ENCODE measurements at places on chromosomes 5 and 9.

GRCh38 chr5:139120521-139120920 is 77.6 kb downstream of the SIL1 start:
- no peak for DNase-seq

DNA sequence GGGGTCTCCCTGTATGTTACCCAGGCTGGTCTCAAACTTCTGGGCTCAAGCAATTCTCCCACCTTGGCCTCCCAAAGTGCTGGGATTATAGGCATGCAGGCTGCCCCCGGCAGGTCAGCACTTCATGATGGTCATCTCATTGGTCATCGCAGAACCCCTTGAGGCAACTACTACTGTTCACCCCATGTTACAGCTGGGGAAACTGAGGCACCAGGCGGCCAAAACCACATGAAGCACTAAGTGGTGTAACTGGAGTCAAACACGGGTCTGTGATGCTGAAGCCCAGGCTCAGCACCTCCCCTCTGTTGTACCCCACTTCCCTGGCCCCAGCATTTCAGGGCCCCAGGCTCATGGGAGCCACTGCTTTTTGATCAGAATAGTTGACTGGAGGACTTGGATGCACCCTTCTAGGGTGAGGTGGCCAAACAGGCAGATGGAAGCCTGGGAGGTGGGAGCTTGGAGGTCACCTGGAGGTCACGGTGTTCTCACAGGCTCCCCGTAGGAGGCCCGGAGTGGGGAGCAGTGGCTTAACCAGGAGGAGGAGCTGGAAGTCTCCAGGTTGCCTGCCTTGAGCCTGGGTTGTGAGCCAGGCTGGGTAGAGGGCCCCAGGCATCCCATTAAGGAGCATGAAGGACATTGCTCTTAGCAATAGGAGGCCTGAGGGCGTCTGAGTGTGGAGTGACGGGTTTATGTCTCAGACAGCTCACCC is 57.3 kb upstream of the RPL26L1 start:
- DNase-seq = no peak

- DNase-seq = no peak
Observed at GRCh38 chr9:28051559-28052503, 478.6 kb upstream of the C9orf72 start.

DNA sequence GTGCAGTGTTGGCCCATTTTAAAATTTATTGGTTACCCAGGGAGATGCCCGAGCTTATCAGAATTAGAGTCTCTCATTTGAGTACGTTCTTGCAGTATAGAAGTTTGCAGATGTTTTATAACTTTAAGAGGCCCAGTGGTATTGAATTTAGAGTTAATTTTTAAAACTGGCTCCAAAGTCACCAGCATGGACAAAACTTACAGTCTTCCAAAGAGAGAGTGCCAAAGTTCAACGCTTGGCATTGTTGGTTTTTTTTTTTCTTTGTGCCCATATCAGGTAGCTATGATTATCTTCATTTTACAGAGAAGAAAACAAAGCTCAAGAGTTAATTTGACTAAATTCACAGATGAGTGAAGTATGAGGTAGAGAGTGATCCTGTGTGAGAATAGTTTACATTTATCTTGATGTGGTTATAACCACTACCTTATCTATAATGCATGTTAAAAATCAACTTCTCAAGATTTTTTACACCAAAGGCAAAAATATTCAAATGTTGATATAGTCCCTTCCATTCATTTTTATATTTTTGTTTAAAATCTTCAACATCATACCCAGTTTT is 273.7 kb upstream of the DMRT1 start:
- DNase-seq = no peak

- DNase-seq = no peak
Observed at GRCh38 chr9:13529321-13530104, 250.0 kb upstream of the MPDZ start.

- no peak for DNase-seq
Observed at GRCh38 chr5:148398698-148399121, 15.0 kb downstream of the FBXO38 start.

GRCh38 chr9:90834828-90835595 is 33.4 kb downstream of the SYK start:
- DNase-seq = no peak

DNA sequence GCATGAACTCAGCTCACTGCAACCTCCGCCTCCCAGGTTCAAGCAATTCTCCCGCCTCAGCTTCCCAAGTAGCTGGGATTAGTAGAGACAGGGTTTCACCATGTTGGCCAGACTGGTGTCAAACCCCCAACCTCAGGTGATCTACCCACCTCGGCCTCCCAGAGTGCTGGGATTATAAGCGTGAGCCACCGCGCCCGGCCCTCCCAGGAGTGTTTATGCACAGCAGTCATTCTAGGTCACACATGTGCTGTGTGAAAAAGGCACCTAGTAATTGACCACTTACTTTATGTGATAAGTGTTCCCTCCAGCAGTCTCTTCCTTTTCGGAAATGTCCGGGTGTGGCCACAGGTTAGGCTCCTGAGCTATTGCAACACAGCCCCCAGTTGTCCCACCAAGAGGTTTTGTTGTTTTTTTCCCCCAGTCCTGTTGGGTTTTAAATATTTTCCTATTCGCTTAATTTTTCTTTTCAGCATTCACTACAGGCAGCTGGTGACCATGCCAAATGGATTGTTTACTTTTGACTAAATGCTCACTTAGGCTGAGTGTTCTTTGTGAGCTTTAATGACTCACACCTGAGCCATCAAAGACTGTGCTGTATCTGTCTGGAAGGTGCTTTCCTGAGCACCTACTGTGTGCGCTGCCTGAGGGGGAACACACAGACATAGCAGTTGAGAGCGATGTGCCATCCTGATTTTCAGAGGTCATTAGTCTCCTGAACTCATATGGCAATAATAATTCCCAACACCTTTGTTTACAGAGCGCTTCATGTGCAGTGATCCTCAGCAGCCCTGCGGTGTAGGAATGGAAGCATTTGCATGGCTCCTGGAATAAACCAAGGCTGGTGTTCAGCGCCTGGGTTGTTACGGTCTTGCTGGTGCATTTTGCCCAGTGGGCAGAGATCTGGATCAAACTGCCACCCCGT is 94.3 kb downstream of the MVB12B start:
- no peak for DNase-seq

DNA sequence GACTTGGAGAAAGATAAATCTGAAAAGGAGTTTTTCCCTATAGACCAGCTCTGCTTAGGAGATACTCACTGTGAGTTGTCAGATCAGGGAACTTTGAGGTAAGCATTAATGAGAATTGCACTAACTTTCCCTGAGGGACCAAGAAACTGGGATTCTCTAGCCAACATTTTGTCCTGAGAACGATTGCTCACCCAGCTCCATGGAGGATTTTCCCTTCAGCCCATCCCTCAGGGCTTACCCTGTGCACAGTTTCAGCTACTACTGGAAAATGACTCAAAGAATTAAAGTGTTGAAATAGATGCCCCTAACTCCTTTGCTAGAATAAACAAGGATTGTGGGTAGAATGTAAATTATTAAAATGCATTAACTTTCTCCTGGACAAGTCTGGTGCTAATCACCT is 237.2 kb upstream of the IL12B start:
- no peak for DNase-seq

GRCh38 chr9:113631137-113631765 is 167.7 kb downstream of the RGS3 start:
- no peak for DNase-seq

DNA sequence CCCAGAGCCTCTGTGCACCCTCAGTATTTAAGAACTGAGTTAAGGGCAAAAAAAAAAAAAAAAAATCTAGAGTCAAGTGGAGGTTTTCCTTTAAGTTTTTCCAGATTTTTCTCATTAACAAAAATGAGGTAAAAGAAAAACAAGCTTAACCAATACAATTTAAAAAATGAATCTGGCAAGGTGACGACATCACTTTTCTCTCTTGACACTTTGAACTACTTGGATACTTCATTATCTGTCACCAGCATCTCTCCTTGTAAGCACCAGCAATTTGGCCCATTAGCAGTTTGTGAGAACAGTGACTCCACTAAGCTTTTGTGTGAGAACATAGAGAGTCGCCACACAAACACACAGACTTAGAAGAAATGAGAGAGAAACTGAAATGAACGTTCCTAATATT is 345.7 kb upstream of the SLC30A5 start:
- DNase-seq = no peak

DNA sequence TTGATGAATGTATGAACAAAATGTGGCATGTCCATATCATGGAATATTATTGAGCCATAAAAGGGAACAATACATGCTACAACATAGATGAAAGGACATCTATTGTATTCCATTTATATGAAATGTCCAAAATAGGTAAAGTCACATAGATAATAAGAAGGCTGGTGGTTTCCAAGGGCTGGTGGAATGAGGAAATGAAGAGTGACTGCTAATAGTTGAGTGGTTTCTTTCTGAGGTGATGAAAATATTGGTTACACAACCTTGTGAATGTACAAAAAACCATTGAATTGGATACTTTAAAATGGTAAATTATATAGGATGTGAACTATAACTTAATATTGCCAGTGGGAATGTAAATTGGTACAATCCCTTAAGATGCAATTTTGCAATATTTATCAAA is 5.2 kb downstream of the ARSB start:
- no peak for DNase-seq

DNA sequence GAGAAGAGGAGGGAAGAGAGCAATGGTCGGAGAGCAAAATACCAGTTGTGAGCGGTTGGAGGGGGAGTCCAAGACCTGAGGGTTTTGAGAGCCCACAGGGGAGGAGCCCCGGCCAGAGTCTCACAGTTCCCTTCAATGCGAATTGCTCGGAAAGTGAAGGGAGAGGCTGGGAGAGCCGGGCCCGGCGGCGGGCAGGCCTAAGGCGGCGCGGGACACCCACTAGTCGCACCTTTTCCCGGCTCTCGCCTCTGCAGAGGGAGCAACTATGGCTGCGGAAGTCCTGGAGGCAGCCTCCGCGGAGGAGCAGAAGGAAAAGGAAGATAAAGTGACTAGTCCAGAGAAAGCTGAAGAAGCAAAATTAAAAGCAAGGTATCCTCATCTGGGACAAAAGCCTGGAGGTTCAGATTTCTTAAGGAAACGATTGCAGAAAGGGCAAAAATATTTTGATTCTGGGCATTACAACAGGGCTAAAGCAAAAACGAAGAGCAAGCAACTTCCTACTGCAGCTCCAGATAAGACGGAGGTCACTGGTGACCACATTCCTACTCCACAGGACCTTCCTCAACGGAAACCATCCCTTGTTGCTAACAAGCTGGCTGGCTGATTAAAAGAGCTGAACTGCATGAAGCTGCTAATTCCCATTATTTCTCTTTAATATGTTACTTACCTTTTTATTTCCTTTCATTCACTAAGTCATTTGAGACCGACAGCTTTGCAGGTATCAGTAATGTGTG is 6.5 kb upstream of the BTNL3 start:
- no peak for DNase-seq

- no peak for DNase-seq
Observed at GRCh38 chr5:125422342-125422741, 675.9 kb upstream of the ZNF608 start.

DNA sequence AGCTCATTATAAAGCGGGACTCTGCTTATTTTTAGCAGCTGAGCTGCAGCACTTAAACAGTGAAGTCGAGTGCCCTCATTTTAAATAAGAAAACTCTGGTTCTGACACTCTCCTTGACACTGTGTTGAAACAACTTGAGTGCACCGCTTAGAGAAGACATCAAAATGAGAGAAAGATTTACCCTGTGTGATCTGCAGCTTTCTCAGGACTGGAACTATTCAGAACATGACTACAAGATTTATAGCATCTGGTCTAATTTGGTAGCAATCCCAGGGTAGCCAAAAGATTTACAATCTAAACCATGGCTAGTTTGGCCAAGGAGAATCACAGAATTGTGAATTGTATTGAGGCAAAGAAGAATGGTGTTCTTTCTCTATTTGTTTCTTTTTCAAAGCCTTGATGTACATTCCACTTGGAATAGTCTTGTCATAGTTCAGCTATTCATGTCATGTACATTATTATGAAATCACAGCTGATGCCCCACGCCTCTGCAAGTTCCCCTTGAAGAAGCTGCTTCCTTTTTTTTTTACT is 38.7 kb downstream of the PLEKHG4B start:
- DNase-seq = no peak

DNA sequence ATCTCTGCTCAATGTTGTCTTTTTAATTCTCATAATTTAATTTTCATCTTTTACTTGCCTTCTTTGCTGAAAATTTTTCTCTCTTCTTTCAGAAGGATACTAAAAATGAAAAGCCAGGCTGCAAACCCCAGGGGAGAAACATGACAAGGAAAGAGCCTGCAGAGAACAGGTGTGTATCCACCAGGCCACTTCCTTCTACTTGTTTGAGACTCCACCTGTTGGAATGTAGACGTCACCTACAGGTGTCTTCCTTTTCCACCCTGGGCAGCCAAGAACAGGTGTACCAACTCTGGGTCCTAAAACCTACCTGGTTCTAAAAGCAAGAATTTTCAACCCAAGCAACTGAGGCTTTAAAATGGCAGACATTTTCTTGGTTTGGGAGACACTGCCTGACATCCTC is 166.8 kb downstream of the ATP10B start:
- DNase-seq = no peak

DNA sequence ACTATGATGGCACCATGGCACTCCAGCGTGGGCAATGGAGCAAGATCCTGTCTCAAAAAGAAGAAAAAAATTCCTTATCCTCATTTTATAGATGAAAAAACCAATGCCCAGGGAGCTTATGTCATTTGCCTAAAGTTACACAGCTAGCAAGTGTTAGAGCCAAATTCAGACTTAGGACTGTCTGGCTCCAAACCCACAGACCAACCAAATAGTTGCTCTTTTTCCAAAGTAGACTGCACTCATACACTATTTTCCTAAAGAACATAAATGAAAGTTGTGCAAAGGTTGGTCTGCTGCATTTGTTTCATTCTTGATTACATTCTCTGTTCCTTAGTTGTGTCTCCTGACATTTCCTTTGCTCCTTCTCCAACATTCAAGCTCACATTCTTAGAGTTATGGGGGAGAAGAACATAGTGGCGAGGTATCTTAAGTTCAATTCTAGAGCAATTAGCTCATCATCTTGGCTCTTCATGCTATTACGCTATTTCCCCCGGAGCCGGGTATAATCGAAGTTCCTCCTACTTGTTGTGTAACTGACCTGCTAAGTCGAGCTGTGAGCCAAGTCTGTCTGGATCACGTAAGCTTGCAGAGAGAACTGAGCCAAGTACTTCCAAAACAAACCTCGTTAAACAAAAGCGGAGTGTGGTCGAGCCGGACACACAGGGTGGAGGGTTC is 138.3 kb downstream of the RFK start:
- DNase-seq = no peak

DNA sequence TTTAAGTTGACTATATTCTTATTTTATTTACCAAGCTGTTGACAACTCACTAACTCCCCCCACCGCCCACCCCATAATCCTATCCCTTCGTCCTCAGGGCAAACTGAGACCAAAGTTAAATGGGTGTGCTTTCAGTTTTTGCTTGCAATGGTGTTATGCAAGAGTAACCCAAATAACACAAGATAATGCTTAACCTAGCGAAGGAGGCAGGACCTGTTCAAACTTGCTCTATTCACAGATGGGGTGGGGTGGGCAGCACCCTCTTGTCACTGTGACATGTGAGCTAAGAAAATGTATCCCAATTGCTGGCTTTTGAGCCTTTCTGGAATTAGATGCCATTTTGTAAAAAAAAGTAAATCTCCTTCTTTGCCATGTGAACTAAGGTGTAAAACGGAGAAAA is 40.4 kb downstream of the GLIS3 start:
- no peak for DNase-seq

- no peak for DNase-seq
Observed at GRCh38 chr9:38375572-38375963, 16.9 kb upstream of the ALDH1B1 start.

Data from stimulated activated CD4-positive, alpha-beta T cell treated with anti-CD3 and anti-CD28 coated beads, TNF-alpha, amount 100 ng/mL, for 4 hours (primary cell).